Body of pancreas (tissue), 4 donors: ENCODE measurements at places on chromosomes 2 and 18. TPM values are rescaled to one million over a fixed set of nuclear protein-coding genes. Genes with fewer than 3 reads are reported as not detected.
A peak's percentile ranks its signal among the peaks of the same experiment; 100 is the strongest.

- no peaks in the 10 kb centered on the region for H3K4me1 ChIP-seq
- no peaks in the 10 kb centered on the region for H3K36me3 ChIP-seq
- DNase-seq = no peak
Measured at GRCh38 chr2:222038067-222038802, 260.6 kb downstream of the PAX3 start.

Gene FBXO41
- 4.3 TPM for total RNA-seq

GRCh38 chr18:50594942-50595341, 35.1 kb downstream of the MAPK4 start:
- H3K27me3 ChIP-seq = no peaks in the 10 kb centered on the region
- no peaks in the 10 kb centered on the region for H3K36me3 ChIP-seq
- H3K4me1 ChIP-seq = no peaks in the 10 kb centered on the region

- no peak overlapping the region for H3K4me3 ChIP-seq
- no peak overlapping the region for H3K27ac ChIP-seq
- H3K36me3 ChIP-seq = no peaks in the 10 kb centered on the region
- no peaks in the 10 kb centered on the region for H3K27me3 ChIP-seq
Measured at GRCh38 chr2:231820786-231821303, 34.6 kb downstream of the COPS7B start.

- H3K27ac ChIP-seq = no peak overlapping the region
- H3K4me1 ChIP-seq = no peaks in the 10 kb centered on the region
- no peaks in the 10 kb centered on the region for H3K27me3 ChIP-seq
- no peak overlapping the region for H3K4me3 ChIP-seq
- DNase-seq = no peak
Measured at GRCh38 chr2:150062416-150062815, 425.1 kb downstream of the RND3 start.

Gene WDR35
- 6.7 TPM for total RNA-seq

DNA sequence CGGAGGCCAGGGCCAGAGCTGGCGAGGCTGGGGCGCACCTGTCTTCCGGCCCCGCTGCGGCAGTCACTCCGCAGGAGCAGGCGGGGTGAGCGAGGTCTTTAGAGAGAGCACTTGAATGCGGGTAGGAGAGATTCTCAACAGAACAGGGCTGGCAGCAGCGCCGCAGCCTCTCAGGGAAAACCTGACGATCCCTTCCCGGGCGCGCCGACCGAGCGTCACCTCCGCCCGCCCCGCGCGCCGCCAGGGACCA, 526 bp downstream of the PRKRA start:
- peak; percentile 86 for DNase-seq
- no peaks in the 10 kb centered on the region for H3K27me3 ChIP-seq

GRCh38 chr18:77055429-77056300, 76.9 kb downstream of the MBP start:
- H3K4me1 ChIP-seq = peaks cover 36% of the 10 kb centered on the region
- no peak overlapping the region for H3K4me3 ChIP-seq
- no peaks in the 10 kb centered on the region for H3K27me3 ChIP-seq
- DNase-seq = no peak
- no peak overlapping the region for H3K27ac ChIP-seq

GRCh38 chr2:25558262-25558661, 115.1 kb downstream of the DTNB start:
- H3K4me1 ChIP-seq = peaks cover 11% of the 10 kb centered on the region
- no peak overlapping the region for H3K27ac ChIP-seq
- H3K36me3 ChIP-seq = no peaks in the 10 kb centered on the region
- H3K4me3 ChIP-seq = no peak overlapping the region

DNA sequence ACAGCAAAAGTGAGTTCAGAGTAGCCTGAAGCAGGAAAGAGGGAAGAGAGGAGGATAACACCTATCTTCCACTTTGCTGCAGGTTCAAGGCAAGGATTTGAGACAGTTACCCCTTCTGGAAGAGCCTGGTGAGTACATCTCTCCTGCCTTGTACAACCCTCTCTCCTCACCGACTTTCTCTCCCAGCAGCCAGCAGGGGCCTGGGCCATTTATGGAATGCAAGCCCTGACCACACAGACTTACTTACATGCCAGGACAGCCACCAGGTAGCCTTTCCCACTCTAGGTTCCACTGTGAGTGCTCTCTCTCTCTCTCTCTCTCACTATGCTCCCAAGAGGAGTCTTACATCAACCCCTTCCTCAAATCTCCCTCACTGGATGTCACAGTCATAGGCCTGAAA, 57.0 kb downstream of the BCL11A start:
- no peak overlapping the region for H3K4me3 ChIP-seq
- DNase-seq = no peak
- H3K4me1 ChIP-seq = peaks cover 24% of the 10 kb centered on the region
- no peak overlapping the region for H3K27ac ChIP-seq

GRCh38 chr2:233036162-233036838, 3.8 kb downstream of the NEU2 start:
- no peaks in the 10 kb centered on the region for H3K27me3 ChIP-seq
- H3K27ac ChIP-seq = no peak overlapping the region
- H3K4me1 ChIP-seq = no peaks in the 10 kb centered on the region
- H3K4me3 ChIP-seq = no peak overlapping the region
- DNase-seq = no peak
- no peaks in the 10 kb centered on the region for H3K36me3 ChIP-seq

GRCh38 chr2:127511917-127512316, 14.4 kb downstream of the IWS1 start:
- no peaks in the 10 kb centered on the region for H3K36me3 ChIP-seq
- H3K4me1 ChIP-seq = peaks cover 29% of the 10 kb centered on the region
- no peak for DNase-seq
- no peaks in the 10 kb centered on the region for H3K27me3 ChIP-seq
